A549 treated with CpdA at 1 μM for 4 hours (cell line): ENCODE measurements at places on chromosomes 5 and 9. TPM values are rescaled to one million over a fixed set of nuclear protein-coding genes. Genes with fewer than 3 reads are reported as not detected.

TBC1D13 gene
- total RNA-seq, result 18.3 to 23.3 TPM (median 21.4 TPM) in 5 replicates

MZB1 gene
- total RNA-seq, result 0.16 TPM in 1 of 5 replicates, not detected in the others

LEAP2 gene
- total RNA-seq, result 0.87 to 1.7 TPM (median 1.5 TPM) in 5 replicates

LCP2 gene
- total RNA-seq, result not detected in 5 replicates

GDNF gene
- total RNA-seq, result 0.02 to 0.06 TPM (median 0.03 TPM) in 3 of 5 replicates, not detected in the others
